ENCODE measurements at places on chromosomes 5 and 9.

DNA sequence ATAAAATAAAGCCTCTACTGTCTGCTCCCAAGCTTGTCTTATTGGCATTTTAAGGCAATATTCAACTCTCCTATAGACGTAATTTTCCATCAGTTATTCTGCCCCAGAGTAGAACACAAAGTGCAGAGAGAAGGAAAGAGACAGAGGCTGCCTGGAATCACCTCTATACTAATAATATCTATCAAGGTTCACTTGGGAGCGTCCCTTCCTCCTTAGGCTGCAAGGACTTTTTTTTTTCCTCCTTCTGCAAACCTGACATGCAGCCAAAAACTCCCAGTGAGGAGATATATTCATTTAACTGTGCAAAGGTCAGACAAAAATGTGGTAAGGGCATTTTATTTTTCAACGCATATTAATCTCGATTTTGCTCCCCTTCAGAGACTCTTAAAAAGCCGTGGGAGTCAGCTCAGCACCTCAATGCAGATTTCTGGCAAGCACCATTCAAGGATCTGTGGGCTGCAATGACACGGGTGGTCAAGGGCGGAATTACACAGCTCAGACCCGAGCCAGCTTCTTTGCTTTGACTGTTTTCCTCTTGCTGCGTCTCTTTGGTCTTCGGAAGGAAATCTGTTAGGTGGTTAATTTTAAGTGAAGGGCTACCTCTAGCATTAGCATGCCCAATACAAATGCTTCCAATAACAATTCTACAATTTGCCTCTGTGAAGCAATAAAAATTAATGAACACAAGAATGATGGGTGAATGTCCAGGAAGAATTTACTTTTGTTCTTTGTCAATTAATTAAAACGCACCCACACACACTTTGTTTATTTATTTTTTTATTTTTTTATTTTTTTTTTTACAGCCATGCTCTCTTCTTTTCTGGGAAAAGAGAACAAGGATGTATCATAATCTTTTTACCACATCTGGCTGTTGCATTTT is 587.7 kb upstream of the GRAMD2B start:
- DNase-seq, result no peak

DNA sequence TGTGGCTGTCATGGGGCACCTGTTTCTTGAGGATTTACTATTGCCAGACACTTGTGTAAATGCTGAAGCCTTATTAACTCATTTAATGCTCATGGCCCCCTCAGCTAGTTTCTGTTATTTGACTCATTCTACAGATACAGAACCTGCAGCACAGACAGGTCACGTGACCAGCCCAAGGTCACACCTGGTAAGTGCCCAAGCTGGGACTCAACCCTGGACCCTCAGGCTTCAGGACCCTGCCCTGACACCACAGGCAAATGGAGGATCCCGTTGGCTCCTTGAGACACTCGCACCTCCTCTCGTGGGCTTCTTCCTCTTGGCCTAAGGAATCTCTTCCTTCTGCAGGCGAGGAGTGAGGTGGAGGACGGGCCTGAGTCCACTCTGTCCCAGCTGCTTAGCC is 10.6 kb upstream of the NEURL1B start:
- DNase-seq, result no peak

GRCh38 chr5:165538065-165538464 is 2032.6 kb downstream of the MAT2B start:
- DNase-seq, result no peak

- no peak for DNase-seq
Measured at GRCh38 chr5:36238502-36239295, 3.0 kb downstream of the NADK2 start.

DNA sequence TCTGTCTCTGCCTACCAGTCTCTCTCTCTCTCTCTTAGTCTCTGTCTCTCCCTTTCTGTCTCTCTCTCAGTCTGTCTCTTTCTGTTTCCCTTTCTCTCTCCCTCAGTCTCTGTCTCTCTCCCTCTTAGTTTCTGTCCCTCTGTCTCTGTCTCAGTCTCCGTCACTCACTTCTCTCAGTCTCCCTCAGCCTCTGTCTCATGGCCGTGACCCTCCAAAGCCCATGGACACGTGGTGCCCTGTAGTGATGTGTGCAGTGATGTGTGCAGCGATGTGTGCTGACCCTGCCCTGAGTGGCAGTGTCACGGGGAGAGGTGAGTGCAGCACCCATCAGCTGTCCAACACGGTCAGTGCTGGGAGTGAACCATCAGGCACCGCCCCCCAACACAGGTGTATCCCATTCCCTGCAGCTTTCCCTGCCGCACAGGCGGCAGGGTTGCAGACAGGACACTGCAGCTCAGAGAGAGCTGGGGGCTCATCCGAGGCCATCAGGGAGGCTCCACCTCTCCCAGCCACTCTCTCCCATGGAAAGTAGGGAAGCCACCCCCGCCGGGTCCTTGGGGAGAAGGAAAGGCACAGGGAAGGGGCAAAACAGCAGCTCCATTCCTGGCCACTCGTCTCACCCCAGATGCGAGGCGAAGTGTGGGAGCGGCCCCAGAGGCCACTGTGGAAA is 794 bp upstream of the LRRC14B start:
- DNase-seq, result no peak

GRCh38 chr9:22316645-22317044 is 130.0 kb upstream of the DMRTA1 start:
- no peak for DNase-seq

GRCh38 chr5:108481355-108481931 is 99.5 kb upstream of the FBXL17 start:
- no peak for DNase-seq

- DNase-seq, result no peak
Measured at GRCh38 chr5:53479590-53480415, 626 bp upstream of the FST start.

- no peak for DNase-seq
Measured at GRCh38 chr5:138258704-138259292, 15.6 kb downstream of the GFRA3 start.

DNA sequence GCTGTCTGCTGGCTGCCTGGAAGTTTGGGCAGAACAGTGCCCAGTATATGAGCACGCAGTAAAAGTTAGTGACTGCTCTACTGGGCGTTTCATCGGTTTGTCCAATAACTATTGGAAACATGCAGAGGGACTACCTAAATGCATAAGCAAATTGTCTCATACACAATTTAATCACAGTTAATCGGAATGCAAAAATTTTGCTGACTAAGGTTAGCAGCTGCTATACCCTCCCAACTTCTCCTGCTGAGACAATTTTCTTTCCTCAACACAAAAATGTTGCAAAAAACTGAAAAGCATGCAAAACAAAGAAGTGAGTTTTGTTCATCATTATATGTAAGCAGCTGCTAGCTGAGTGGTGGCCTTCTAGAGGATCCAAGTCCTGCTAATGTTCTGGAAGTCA is 327.5 kb downstream of the SEMA5A start:
- no peak for DNase-seq

GRCh38 chr5:24854850-24855249 is 210.1 kb upstream of the CDH10 start:
- DNase-seq, result no peak

DNA sequence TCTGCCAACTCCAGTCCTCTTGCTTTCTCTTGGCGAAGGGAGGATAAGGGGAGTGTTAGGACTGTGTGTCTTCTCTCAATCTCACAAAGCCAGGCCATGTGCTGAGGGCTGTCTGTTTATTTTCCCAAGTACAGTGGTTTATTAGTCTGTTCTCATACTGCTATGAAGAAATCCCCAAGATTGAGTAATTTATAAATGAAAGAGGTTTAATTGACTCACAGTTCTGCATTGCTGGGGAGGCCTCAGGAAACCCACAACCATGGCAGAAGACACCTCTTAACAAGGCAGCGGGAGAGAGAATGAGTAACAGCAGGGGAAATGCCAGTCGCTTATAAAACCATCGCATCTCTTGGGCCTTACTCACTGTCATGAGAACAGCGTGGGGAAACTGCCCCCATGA is 36.2 kb upstream of the CKS2 start:
- no peak for DNase-seq

DNA sequence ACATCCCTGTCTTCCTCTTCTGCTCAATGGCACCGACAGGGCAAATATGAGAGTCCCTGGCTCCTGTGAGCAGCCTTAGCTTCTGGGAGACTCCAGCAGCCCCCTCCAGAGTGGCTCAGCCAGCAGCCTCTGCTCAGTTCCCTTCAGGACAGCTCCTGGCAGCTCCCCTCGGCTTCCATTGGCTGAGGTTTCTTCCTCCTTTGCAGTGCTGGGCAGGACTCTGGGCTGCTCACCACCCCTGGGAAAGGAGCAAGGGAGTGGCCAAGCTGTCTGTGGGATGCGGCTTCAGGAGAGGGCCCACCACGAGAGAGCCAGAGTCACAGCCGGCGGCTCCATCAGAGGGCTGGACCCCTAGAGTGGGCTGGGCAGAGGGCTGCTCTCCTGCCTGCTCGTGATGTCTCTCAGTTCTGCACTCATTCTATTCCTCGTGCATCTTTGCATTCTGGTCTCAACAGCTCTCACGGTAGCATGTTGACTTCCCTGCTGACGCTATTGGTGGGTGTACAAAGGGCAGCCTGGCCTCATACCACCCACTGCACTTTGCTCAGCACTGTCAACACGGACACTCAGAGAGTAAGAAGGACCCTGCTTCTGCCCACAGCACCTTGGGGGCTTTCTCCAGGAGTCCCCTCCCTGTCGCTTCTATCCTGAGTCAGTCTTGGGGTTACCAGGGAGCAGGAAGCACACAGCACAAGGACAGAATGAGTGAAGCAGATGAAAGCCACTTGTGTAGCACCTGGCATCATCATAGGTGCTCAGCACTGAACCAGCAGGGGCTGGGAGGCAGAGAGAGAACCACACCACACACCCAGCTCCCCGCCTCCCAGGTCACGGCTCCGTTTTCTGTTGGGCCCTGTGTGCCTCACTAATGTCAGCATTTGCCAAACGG is 80.9 kb upstream of the ALDH1B1 start:
- DNase-seq, result no peak

- no peak for DNase-seq
Measured at GRCh38 chr5:32076699-32077695, 97.1 kb downstream of the GOLPH3 start.

DNA sequence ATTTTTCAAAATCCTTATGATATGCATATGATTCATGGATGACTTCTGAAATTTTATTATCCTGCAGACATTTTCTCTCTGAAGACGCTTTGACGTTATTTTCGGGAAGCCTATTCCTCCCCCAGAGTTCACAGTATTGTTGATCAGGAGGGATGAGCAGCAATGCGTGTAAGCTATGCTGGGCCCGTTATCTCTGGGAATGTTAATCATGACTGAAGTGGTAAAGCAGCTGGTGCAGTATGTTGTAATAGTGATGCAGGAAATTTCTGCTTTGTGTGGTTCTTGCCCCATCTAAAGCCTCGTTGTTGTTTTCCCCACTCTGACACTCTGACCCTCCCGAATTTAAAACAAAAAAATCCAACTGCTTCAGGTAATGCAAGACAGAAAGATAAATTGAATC is 1797.8 kb upstream of the WWC1 start:
- no peak for DNase-seq

- no peak for DNase-seq
Measured at GRCh38 chr5:176654856-176655255, 7.6 kb downstream of the TSPAN17 start.

DNA sequence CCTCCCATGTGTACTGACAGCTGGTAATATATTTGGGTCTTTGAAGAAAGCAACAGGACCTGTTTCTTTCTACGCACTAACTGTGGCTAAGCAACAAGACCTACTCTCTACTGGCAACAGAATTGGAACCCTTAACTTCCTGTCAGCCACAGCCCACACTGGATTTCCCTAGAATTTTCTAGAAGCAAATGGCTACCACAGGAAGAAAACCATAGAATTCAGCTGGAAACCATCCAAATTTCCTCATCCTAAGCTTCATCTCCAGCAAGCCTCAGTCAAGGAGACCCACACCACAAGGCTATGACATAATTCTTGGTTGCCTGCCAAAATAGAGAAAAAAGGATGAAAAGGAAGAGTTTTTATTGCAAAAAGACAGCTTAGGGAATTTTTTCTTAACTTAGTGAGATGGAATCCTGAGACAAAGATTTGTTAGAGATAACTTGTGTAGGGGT is 171.8 kb upstream of the TNC start:
- DNase-seq, result no peak

- no peak for DNase-seq
Measured at GRCh38 chr9:19618816-19619215, 170.0 kb downstream of the SLC24A2 start.

Measured in stimulated activated CD8-positive, alpha-beta memory T cell treated with anti-CD3 and anti-CD28 coated beads, Interleukin-4, amount 100 ng/mL, for 4 hours (primary cell).